ENCODE measurements at places on chromosomes 1 and 21.

GRCh38 chr21:34974162-34974981 is 74.7 kb downstream of the RUNX1 start:
- DNase-seq = no peak

DNA sequence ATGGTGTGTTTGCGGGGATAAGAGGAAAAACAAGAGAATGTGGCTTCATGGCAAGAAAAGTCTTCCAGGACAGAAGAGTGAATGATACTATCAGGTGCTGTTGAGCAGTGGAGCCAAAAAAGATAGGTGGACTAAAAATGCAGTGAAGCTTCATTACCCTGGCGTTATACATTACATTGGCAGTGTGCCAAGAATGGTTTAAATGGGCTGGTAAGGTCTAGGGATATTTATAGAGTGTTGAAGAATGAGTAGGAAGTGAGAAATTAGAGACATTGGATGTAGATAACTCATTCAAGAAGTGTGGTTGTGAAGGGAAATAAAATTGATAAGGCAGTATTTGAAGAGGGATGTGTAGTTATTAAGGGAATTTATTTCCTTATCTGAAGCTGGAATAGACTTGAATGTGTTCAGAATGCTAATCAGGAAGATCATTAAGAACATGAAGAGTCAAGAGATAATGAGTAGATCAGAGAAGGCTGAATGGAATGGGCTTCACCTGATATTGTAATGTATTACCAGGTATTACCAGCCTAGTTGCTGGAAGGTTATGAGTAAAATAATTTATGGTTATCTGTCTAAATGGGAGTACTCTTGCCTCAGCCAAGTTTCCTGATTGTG is 72.7 kb downstream of the MAST2 start:
- no peak for DNase-seq

DNA sequence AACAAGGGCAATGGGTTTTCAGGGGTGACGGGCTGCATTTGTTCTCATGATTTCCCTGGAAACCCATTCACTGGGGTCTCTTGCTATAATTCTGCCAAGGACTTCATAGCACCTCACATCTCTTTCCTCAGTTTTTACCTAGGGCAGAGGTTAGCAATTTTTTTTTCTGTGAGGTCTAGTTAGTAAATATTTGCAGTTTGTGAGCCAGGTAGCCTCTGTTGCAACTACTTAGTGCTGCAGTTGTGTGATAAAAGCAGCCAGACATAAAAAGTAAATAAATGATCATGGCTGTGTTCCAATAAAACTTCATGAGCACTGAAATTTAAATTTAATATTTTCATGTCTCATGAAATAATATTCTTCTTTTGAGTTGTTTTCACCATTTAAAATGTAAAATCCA is 37.7 kb downstream of the IFI44 start:
- DNase-seq = no peak

DNA sequence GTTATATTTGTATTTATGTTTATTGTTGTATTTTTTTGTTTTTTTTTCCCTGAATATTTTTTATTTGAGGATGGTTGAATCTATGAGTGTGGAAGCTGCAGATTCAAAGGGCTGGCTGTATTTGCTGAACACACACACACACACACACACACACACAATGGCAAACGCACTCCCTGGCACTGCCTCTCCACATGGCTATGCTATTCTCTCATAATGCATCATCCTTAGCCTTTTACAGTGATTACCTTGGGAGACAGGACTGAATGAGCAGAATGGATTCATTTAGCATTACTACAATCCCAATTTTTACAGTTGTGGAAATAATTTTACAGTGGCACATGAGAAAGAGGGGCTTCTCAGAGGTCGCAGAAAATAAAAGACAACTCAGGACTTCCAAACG is 390.1 kb downstream of the PCP4 start:
- DNase-seq = no peak

GRCh38 chr1:47809301-47810084 is 187.7 kb downstream of the TRABD2B start:
- no peak for DNase-seq

All from HEK293T (cell line).